WTC11 (cell line): ENCODE measurements at places on chromosomes 6 and 20. TPM values are rescaled to one million over a fixed set of nuclear protein-coding genes. Genes with fewer than 3 reads are reported as not detected.
A peak's percentile ranks its signal among the peaks of the same experiment; 100 is the strongest.

Gene MUC22
- total RNA-seq, result not detected in 3 replicates

Gene ABCC10
- total RNA-seq, result 23.8 to 26.6 TPM (median 25.5 TPM) in 3 replicates

Gene TFAP2D
- not detected in 3 replicates for total RNA-seq

Gene HDGFL1
- not detected in 3 replicates for total RNA-seq

Gene OR12D2
- not detected in 3 replicates for total RNA-seq

Gene FAM210B
- total RNA-seq, result 16.5 to 19.1 TPM (median 16.5 TPM) in 3 replicates

Gene RSPH3
- 2.4 to 3.2 TPM (median 2.7 TPM) in 3 replicates for total RNA-seq

Gene CCR6
- not detected in 3 replicates for total RNA-seq

Gene COL11A2
- total RNA-seq, result 3.0 to 4.4 TPM (median 3.7 TPM) in 3 replicates

Gene GRIK2
- 2.7 to 6.0 TPM (median 5.2 TPM) in 3 replicates for total RNA-seq

Gene NINL
- total RNA-seq, result 34.4 to 36.3 TPM (median 36.0 TPM) in 3 replicates

Gene PGC
- total RNA-seq, result 0.55 to 0.63 TPM (median 0.62 TPM) in 3 replicates

Gene CLPSL1
- 0.34 to 0.55 TPM (median 0.42 TPM) in 3 replicates for total RNA-seq

DNA sequence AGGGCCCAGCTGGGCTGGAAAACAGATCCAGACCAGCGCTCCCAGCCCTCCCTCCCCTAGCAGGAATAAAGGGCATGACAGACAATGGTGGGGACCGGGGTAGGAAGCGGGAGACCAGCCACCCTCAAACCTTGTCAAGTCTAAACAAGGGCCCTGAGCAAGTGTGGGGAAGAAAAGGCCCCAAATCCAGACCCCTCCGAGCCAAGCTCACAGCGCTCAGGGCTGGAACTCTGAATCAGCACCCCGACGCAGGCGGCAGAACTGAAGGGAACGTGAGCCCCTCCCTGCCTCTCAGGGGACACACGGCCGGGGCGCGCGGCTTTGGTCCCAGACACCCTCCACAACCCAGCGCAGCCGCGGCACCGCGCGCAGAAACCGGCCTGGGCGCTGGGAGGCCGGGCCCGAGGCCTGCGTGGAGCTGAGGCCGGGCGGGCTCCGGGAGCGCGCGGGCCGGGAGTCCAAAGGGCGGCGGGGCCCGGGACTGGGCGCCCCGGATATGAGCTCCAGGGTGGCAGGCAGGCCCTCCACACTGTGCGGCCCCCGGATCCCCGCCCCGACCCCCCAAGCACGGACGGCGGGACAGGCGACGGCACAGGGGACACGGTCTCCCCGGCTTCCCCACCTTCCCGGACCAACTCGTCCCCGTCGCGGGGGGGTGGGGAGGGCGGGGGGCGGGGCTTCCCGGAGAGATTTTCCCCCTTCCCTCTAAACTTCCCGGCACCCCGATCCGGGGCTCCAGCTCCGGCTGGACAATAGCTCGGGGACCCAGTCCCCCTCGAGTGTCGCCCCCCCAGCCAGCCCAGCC, 641 bp downstream of the TEAD3 start:
- peak; percentile 51 for DNase-seq

DNA sequence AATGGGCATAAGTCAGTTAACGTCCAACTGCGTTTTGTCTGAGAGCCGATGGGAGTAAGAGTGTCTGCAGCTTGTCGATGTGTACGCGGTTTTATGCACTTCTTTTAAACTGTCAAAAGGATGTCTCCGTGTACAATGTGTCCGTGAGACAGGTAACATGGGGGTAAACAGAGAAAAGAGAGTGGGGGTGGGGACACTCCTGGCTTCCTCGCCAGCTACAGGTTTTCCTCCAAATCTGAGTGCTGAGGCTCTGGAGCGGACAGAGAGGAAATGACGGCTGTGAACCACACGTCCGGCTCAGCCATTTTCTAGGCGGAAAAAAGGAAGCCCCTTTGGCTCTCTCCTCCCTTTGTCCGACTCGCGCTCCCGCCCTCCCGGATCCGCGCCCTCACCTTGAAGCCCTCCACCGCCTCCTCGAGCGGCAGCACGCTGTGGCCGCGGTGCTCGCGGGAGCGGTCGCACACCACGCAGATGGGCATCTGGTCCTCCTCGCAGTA, 916 bp downstream of the TRIM27 start:
- DNase-seq, result no peak

- DNase-seq, result no peak
Observed at GRCh38 chr6:13400772-13401171, 72.4 kb upstream of the TBC1D7 start.

DNA sequence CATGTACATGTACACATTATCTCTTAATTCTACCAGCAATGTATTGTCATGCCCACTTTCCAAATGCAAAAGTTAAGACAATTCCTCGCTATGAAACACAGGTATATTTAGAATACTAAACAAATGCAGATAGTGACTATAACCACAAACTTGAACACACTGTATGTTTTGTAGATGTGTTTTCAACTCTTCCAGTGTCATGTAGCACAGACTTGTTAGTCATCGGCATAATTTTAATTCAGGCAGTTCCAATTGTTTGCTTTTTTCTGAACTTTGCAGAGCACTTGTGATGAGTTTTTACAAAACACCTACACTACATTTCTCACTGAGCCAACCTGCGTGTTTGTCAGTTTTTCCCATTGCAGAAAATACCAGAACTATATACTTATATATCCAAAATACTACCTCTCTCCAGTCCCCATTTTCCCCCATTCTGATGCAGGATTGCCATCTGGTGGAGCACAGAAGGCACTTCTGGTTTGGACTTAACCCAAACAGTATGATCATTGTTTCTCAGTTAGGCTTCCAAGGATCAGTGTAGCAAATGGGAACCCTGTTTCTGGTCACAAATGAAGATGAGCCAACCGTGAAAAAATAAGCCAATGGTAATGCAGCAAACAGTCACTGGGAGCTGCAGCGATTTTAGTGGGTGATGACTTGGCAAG, 143.4 kb downstream of the ADGRB3 start:
- DNase-seq, result peak; percentile 43

GRCh38 chr6:99186417-99186816, 163.1 kb downstream of the FAXC start:
- no peak for DNase-seq

GRCh38 chr6:170160628-170161611, 130.0 kb downstream of the DLL1 start:
- no peak for DNase-seq

- no peak for DNase-seq
Observed at GRCh38 chr20:17796091-17796563, 96.4 kb downstream of the BANF2 start.

DNA sequence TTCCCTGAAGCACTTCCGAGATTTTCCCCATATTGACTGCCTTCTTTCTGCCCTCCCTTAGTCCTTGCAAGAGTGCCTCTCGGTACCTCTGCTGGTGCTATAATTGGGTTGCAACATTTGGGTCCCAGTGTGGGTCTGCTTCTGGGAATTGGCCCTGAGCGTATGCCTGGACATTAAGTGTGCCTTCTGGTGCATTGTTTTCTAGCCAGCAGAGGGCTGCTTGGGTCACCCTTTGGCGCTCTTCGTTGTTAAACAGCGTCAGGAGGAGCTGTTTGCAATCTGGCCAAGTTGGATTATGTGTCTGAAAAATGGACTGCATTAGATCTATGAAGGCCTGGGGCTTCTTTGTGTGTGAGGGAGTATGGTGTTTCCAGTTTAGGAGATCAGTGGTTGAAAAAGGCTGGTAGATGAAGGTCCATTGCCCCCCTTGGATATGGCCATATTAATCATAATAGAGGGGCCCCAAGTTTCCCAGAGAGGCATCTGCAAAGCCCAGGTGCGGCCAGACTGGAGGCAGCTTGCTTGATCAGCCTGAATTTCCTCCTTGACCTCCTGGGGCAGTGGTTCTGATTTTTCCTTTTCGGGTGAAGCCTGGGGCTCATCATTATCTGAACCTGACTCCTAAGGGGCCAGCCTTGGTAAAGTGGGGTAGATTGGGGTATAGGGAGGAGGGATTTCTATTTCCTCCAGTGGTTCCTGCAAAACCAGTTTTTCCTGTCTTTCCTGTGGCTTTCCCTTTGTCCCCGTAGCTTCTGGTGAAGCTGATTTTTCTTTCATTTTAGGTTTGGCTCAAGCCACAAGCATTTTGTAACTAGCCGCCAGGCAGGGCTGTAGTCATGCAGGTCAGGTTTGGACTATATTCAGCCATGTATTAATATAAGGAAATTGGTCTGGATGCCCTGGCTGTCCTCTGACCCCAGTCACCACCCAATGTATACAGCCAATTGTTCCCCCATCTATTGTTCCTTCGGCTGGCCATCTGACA, 85.4 kb upstream of the GPR6 start:
- DNase-seq, result peak; percentile 20

GRCh38 chr6:24905483-24905882, 30.3 kb downstream of the RIPOR2 start:
- no peak for DNase-seq

- DNase-seq, result no peak
Observed at GRCh38 chr6:87116922-87117321, 22.0 kb upstream of the CGA start.

- DNase-seq, result no peak
Observed at GRCh38 chr6:3808759-3809514, 40.2 kb upstream of the FAM50B start.

DNA sequence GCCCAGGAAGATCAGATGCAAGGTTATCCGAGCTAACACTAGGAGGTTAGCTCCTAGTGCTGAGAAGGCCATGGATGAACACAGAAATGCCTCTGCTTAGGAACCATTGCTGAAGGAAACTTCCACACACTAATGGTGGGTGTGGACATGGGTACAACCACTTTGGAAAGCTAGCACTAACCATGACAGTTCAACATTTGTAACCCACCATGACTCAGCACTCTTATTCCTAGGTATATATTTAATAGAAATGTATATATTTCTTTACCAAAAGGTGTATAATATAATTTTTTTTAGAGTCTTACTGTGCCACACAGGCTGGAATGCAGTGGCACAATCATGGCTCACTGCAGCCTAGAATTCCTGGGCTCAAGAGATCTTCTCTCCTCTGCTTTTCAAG, 85.3 kb upstream of the BTBD3 start:
- no peak for DNase-seq

DNA sequence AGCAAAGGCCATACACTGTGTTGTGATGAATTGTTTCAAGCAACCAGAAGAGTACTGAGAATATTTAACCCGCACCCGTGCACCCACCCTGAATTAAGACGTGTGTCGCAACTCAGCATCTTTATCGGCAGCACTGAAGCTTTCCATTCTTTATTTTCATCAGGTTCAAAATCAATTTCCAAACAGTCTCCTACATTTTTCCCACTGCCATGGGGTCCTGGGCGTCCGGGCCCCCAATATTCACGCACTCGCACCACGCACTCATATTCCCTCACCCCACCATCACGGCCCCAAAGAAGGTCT, 1.8 kb downstream of the LTB start:
- no peak for DNase-seq

DNA sequence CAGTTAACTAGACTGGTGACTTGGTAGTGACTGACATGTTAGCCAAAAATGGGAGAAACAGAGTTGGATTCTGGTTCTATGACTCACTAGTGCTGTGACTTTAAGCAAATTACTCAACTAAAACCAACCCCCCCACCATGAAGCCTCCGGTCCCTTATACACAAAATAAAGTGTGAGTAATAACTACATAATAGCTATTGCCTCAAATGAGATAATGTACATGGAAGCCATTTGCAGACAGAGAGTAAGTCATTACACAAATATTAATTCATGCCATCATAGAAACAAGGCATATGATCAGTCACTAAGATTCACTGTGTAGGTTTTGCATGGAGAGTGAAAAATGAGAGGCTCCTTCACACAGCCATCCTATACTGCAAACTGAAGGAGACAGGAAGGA, 111.9 kb downstream of the HIVEP2 start:
- no peak for DNase-seq

- no peak for DNase-seq
Observed at GRCh38 chr6:6402591-6402990, 82.1 kb upstream of the F13A1 start.

GRCh38 chr6:16105854-16106253, 23.0 kb upstream of the MYLIP start:
- no peak for DNase-seq

DNA sequence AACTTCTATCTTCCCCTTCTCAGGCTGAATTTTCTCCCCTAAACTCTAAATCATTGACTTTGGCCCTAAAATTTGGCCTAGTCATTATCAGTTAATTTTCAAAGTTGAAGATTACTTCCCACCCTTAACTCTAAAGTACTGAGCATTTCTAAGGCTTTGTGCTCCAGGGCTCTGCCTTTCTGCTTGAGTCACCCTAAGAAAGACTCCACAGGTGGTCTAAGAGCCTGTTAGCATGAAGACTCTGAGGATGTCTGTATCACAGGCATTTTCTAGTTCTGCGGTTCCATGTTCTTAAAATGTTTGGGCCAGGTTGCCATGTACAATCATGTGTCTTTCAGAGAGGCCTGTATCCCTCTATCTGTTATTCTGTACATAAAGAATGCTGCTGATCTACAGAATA, 808.1 kb upstream of the MANEA start:
- DNase-seq, result no peak

GRCh38 chr6:89346433-89346832, 6.1 kb downstream of the UBE2J1 start:
- DNase-seq, result no peak

DNA sequence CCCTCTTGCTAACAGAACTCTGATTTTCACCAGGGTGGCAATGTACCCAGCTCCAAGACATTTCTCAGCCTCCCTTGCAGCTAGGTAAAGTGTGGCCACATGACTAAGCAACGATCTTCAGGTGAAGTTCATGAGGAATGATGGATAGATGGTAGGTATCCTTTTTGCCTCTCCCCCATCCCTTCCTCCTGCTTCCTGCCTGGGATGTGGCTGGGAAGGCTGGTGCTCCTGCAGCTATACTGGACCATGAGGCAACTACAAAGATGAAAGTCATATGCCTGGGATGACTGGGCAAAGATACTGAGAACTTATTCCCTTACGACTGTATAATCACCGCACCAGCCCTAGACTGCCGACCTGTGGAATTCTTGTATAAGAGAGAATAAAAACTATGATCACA, 13.4 kb downstream of the ZNF335 start:
- no peak for DNase-seq

GRCh38 chr6:158046201-158047126, 64.8 kb downstream of the SYNJ2 start:
- no peak for DNase-seq

- no peak for DNase-seq
Observed at GRCh38 chr6:15527838-15528617, 134.8 kb downstream of the DTNBP1 start.

DNA sequence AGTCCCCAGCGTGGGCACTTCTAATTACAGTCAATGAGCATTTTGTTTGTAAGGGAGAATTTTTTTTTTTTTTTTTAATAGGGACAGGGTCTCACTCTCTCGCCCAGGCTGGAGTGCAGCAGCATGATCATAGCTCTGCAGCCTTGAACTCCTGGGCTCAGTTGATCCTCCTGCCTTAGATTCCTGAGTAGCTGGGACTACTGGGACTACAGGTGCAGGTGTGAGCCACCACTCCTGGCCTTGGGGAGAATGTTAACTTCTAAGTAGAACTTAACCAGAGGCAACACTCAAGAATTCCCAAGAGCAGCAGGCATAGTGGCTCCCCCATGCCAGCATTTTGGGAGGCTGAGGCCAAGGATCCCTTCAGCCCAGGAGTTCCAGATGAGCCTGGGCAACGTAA, 52.9 kb upstream of the ZNF217 start:
- DNase-seq, result no peak

- DNase-seq, result no peak
Observed at GRCh38 chr20:17629025-17629424, 53.0 kb downstream of the RRBP1 start.

- no peak for DNase-seq
Observed at GRCh38 chr20:39784693-39785092, 822.5 kb downstream of the DHX35 start.

- DNase-seq, result no peak
Observed at GRCh38 chr6:37068356-37069270, 63.2 kb downstream of the FGD2 start.
